Astrocyte (in vitro differentiated cells and primary cell): ENCODE measurements at places on chromosomes 16 and 17. TPM values are rescaled to one million over a fixed set of nuclear protein-coding genes. Genes with fewer than 3 reads are reported as not detected.
A peak's percentile ranks its signal among the peaks of the same experiment; 100 is the strongest.

CORO6 gene
- 8.9 and 9.5 TPM in 2 replicates for total RNA-seq

GRCh38 chr16:79395591-79395990 lies 204.9 kb downstream of the MAF start:
- no peak overlapping the region for H3K27ac ChIP-seq
- H3K4me1 ChIP-seq, result no peaks in the 10 kb centered on the region
- no peaks in the 10 kb centered on the region for H3K36me3 ChIP-seq
- H3K27me3 ChIP-seq, result no peaks in the 10 kb centered on the region

GRCh38 chr17:36578671-36579070 lies 13.0 kb upstream of the DHRS11 start:
- DNase-seq, result peak; percentile 39
- H3K36me3 ChIP-seq, result peaks cover 29% of the 10 kb centered on the region
- no peaks in the 10 kb centered on the region for H3K4me1 ChIP-seq
- no peak overlapping the region for H3K4me3 ChIP-seq
- no peak overlapping the region for H3K27ac ChIP-seq

DNA sequence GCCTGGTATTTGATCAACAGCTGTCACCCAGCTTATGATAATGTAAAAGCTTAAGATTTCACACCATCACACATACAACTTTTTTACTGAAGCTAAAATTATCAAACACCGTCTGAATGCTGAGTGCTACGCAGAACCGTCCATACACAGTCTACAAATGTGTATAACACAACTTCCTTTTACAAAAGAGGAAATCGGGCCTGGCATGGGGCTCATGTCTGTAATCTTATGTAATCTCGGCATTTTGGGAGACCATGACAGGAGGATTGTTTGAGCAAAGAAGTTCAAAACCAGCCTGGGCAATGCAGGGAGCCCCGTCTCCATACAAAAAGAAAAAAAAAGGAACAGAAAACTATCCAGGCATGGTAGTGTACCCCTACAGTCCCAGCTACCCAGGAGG lies 19.6 kb upstream of the QRICH2 start:
- no peaks in the 10 kb centered on the region for H3K4me1 ChIP-seq
- H3K27me3 ChIP-seq, result no peaks in the 10 kb centered on the region
- H3K36me3 ChIP-seq, result peaks cover 30% of the 10 kb centered on the region
- no peak overlapping the region for H3K4me3 ChIP-seq
- DNase-seq, result no peak

PRPSAP1 gene
- 33.3 and 36.2 TPM in 2 replicates for total RNA-seq

SLC4A1 gene
- total RNA-seq, result not detected in 2 replicates

GRCh38 chr16:48300391-48300856 lies 53.1 kb upstream of the ABCC11 start:
- peak; percentile 52 for DNase-seq
- no peaks in the 10 kb centered on the region for H3K27me3 ChIP-seq
- H3K27ac ChIP-seq, result no peak overlapping the region
- H3K36me3 ChIP-seq, result peaks cover 17% of the 10 kb centered on the region
- H3K4me1 ChIP-seq, result no peaks in the 10 kb centered on the region
- no peak overlapping the region for H3K4me3 ChIP-seq

- H3K27me3 ChIP-seq, result no peaks in the 10 kb centered on the region
- peak overlapping the region; percentile 85 for H3K27ac ChIP-seq
- peaks cover 47% of the 10 kb centered on the region for H3K36me3 ChIP-seq
- DNase-seq, result peak; percentile 96
Measured at GRCh38 chr17:28347261-28347891, 10.0 kb downstream of the POLDIP2 start.

DNA sequence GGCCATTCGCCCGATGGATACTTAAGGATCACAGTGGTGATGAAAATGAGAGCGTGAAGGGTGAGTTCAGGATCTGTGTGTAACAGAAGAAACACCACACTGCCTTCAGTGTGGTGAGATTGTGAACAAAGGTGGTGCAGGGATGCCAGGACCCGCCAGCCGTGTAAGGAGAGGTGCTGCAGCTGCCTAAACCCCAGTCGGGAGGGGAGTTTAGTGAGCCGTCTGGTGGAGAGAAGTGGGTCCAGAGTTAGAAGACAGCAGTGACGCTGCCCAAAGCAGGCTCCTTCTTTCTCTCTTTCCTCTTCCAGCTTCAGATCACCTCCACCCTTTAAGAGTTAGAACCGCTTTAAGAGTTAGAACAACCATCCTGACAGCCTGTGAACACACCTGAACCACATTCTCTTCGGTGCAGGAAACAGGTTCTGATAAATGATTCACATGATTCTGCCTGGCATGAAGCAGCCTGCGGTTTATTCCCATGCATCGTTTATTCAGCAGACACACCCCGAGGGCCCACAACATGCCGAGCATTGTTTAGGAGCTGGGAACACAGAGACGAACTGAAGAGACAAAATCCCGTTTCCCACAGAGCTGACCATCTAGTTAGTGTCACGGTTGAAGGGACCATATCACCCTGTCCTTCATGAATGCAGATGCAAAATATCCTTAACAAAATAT lies 84.0 kb upstream of the DNAH17 start:
- H3K4me1 ChIP-seq, result peaks cover 11% of the 10 kb centered on the region
- no peak overlapping the region for H3K27ac ChIP-seq
- peak; percentile 68 for DNase-seq
- H3K36me3 ChIP-seq, result no peaks in the 10 kb centered on the region
- H3K27me3 ChIP-seq, result no peaks in the 10 kb centered on the region

- no peaks in the 10 kb centered on the region for H3K4me1 ChIP-seq
- H3K36me3 ChIP-seq, result no peaks in the 10 kb centered on the region
- H3K27ac ChIP-seq, result no peak overlapping the region
- no peak for DNase-seq
- no peaks in the 10 kb centered on the region for H3K27me3 ChIP-seq
Measured at GRCh38 chr16:3143598-3144320, 8.9 kb downstream of the ZNF213 start.

CHST4 gene
- 0.09 TPM in 1 of 2 replicates, not detected in the other for total RNA-seq

GRCh38 chr17:4710693-4711634 lies 532 bp downstream of the ARRB2 start:
- H3K4me1 ChIP-seq, result peaks cover 7% of the 10 kb centered on the region
- H3K27ac ChIP-seq, result peak overlapping the region; percentile 55
- no peak for DNase-seq
- no peaks in the 10 kb centered on the region for H3K27me3 ChIP-seq
- H3K4me3 ChIP-seq, result peak overlapping the region; percentile 55
- H3K36me3 ChIP-seq, result no peaks in the 10 kb centered on the region

- DNase-seq, result no peak
- H3K27ac ChIP-seq, result no peak overlapping the region
- no peak overlapping the region for H3K4me3 ChIP-seq
- no peaks in the 10 kb centered on the region for H3K27me3 ChIP-seq
- H3K36me3 ChIP-seq, result no peaks in the 10 kb centered on the region
Measured at GRCh38 chr16:30528799-30529457, 2.6 kb upstream of the ZNF768 start.

- DNase-seq, result no peak
- H3K36me3 ChIP-seq, result peaks cover 6% of the 10 kb centered on the region
- no peak overlapping the region for H3K27ac ChIP-seq
- no peaks in the 10 kb centered on the region for H3K27me3 ChIP-seq
Measured at GRCh38 chr17:61849674-61850073, 13.7 kb downstream of the BRIP1 start.

DNA sequence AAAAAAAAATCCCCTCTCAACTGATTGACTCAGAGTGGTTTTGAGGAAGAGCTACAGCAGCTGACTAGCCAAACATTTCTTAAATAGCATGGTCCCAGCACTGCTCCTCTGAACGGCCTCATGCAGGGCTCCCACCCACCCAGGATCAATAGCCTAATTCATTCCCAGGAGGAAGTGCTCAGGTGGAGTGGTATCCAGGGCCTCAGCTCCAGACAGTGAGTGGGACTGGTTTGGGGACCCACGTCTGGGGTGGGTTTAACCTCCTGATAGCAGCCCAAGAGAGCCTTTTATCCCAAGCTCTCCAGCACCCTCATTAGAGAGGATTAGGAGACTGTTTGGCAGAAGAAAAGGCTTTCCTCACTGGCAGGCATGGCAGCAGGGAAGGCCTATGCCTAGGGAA lies 68.5 kb upstream of the CDH5 start:
- no peaks in the 10 kb centered on the region for H3K36me3 ChIP-seq
- no peak overlapping the region for H3K27ac ChIP-seq
- H3K4me3 ChIP-seq, result no peak overlapping the region
- H3K4me1 ChIP-seq, result no peaks in the 10 kb centered on the region
- no peak for DNase-seq

GRCh38 chr17:9959377-9959981 lies 54.4 kb upstream of the RCVRN start:
- no peaks in the 10 kb centered on the region for H3K4me1 ChIP-seq
- no peak overlapping the region for H3K4me3 ChIP-seq
- no peak overlapping the region for H3K27ac ChIP-seq

DNA sequence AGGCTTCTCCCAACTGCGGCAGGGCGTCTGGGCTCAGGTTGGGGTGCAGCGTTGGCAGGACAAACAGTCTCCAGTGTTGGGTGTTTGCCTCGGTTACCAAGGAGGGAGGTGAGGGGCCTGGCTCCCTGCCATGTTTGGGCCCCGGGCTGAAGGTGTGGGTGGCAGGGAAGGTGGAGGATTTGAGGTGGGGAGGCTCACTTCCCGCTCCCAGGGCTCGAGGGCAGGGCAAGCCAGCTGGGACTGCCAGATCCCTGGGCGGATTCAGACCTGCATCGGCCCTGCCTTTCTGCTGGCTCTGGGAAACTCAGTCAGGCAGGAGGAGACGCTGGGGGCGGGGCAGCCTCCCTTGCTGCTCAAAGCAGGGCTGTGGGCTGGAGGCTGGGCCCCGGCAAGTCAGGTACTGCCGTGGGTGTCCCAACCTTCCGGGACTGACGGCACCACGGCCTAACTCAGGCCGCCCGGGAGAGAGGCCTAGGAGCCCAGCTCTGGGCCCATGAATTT lies 31.3 kb upstream of the KRT17 start:
- no peaks in the 10 kb centered on the region for H3K36me3 ChIP-seq
- H3K27ac ChIP-seq, result no peak overlapping the region
- H3K27me3 ChIP-seq, result no peaks in the 10 kb centered on the region
- no peaks in the 10 kb centered on the region for H3K4me1 ChIP-seq
- no peak overlapping the region for H3K4me3 ChIP-seq
- DNase-seq, result no peak

ANKRD11 gene
- total RNA-seq, result 213 TPM in 2 replicates
